ENCODE measurements at places on chromosomes 11 and 22.
A peak's percentile ranks its signal among the peaks of the same experiment; 100 is the strongest.

- DNase-seq: no peak
Observed at GRCh38 chr11:3950996-3951660, 95.7 kb downstream of the STIM1 start.

DNA sequence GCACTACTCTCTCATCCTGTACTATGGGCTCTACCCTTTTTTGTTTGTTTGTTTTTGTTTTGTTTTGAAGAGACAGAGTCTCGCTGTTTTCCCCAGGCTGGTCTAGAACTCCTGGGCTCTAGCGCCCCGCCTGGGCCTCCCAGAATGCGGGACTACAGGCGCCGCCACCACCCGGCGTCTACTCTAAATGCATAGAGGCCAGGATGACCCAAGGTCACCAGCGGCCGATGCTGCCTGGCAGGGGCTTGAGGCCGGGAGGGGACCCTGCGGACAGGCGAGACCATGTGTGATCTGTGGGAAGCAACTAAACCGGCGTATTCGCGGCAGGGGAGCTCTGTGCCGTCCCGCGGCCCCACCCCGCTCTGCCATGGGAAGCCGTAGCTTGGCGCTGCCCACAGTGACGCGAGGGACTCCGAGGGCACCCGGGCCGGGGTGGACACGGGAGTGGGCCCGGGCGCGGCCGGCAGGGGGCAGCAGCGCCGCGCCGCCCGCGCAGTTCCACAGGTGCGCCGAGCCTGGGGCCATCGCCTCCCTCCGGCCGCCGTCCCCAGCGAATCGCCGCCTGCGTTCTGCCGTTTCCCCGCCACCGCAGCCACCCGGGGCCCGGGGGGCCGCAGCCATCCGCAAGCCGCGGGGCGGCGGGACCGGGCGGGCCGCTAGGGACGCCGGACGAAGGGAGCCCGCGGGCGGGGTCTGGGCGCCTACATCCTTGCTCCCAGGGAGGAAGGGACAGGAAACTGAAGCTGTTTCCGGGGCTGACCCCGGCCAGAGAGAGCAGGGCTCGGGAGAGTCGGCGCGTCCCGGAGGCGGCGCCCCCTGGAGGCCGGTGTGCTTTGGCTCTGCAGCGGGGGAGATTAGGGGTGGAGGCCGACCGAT, 12.3 kb upstream of the HDHD5 start:
- peak; percentile 95 for DNase-seq

DNA sequence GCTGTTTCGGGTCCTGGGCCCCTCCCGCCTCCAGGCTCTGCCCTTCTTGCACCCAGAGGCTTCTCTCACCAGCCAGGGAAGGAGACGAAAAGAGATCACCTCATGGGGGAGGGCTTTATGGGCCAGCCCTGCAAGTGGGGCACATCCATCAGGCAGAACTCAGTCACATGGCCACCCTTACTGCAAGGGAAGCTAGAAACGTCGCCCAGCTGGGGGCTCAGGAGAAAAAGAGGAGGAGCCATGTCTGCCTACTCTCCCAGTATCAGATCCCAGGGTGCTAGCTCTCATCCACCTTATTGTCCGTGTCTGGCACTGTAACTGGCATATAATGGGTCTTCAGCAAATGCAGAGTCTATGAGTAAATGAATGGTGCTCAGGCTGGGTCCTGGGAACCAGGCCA, 24.2 kb downstream of the MFNG start:
- DNase-seq: no peak

DNA sequence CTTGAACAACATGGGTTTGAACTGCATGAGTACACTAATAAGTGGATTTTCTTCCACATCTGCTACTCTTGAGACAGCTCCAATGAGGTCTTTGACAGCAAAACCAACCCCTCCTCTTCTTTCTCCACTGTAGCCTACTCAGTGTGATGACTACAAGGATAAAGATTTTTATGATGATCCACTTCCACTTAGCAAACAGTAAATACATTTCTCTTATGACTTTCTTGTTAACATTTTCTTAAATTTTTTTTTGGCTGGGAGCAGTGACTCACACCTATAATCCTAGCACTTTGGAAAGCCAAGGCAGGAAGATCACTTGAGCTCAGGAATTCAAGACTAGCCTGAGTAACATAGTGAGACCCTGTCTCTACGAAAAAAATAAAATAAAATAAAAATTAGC, 9.9 kb upstream of the EIF4G2 start:
- no peak for DNase-seq

DNA sequence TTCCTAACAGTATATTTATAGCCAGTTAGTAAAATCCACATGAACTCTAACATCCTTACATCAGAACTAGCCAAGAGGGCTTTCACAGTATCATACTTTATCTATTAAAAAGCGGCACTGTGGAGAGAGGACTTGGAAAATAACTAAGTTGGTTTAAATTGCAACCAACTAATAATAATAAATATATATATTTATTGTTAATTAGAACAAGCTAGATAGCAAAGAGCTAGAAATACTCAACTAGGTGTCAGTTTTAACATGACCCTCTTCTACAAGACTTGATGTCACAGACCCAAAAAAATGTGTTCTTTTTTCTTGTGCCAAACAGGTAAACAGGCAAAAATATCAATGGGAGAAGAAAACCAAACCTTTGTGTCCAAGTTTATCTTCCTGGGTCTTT, at the start of gene OR2D3:
Gene OR2D3, plus strand, starts transcription at position 301 of the 400 bp plus-strand sequence. Its CDS starts 0 bp downstream, at position 301.
- no peak for DNase-seq

- DNase-seq: no peak
Observed at GRCh38 chr11:101188173-101188572, 58.6 kb upstream of the PGR start.
